Stimulated activated CD4-positive, alpha-beta T cell treated with anti-CD3 and anti-CD28 coated beads, Interleukin-15, amount 100 ng/mL, for 1 hour (primary cell): ENCODE measurements at places on chromosomes 2 and 18.

DNA sequence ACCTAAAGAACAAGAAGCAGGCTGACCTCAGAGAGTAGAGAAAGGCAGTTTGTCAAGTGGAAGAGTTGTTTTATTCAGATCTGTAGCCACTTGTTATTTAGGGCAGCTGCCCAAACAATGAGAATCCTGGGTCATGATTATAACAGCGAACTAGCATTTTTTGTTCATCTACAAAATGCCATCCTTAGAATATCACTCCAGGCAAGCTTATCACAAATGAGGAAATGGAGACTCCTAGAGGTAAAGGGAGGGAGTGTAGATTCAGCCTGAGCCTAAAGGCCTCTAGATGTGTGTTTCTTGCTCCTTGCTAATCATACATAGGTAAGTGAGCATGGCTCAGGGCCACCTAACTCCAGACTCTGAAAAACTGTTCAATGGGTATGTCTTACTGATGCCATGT, 126.1 kb downstream of the HNMT start:
- DNase-seq = no peak

DNA sequence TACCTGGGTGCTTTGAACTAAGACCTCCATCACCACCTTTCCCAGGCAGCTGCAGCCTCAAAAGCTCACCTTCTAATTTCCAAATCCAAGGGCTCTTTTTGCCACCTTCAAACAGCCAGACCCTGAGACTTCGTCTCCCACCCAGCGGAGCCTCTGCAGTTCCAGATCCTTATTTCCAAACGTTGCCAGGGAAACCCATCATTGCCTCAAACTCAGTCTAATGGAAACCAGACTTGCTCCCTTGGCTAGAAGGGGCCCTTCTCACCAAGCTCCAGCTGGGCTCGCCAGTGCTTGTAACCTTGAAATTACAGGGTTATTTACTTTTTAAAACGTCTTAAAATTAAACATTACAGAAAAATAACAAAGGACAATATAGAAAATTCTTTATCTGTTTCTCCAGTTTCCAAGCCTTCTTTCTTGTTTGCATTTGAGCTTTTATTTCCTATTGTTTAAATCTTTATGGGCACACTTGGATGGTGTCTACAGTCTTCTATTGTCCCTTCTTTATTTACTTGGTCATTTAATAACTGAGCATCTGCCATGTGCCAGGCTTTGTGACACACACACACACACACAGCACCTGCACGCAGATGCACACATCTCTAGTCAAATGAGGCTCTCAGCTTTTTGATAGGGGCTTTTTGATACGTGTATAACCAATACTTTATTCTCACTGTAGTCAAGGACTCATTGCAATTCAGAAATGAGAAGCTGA, 36.1 kb downstream of the TRPM8 start:
- no peak for DNase-seq

DNA sequence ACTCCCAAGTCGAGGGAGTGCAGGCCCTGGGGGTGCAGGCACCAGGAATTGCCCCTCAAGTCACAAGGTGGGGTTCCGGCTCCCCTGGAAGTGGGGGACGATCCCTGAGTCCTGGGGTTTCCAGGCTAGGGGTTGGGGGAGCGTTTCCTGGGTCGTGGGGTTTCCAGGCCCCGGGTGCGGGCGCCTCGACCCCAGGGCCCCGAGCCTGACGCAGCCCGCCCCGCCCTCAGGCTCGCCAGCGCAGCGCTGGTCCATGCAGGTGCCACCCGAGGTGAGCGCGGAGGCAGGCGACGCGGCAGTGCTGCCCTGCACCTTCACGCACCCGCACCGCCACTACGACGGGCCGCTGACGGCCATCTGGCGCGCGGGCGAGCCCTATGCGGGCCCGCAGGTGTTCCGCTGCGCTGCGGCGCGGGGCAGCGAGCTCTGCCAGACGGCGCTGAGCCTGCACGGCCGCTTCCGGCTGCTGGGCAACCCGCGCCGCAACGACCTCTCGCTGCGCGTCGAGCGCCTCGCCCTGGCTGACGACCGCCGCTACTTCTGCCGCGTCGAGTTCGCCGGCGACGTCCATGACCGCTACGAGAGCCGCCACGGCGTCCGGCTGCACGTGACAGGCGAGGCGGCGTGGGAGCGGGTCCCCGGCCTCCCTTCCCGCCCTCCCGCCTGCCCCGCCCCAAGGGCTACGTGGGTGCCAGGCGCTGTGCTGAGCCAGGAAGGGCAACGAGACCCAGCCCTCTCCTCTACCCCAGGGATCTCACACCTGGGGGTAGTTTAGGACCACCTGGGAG, 12.0 kb downstream of the SIGLEC15 start:
- DNase-seq = no peak

- no peak for DNase-seq
Observed at GRCh38 chr2:65228263-65228750, 676 bp downstream of the ACTR2 start.

- no peak for DNase-seq
Observed at GRCh38 chr2:185374878-185375277, 363.7 kb upstream of the FSIP2 start.
